ENCODE measurements at places on chromosomes 5 and 9. TPM values are rescaled to one million over a fixed set of nuclear protein-coding genes. Genes with fewer than 3 reads are reported as not detected.

The CYLC2 gene
- not detected for total RNA-seq

The SARDH gene
- total RNA-seq, result 6.2 TPM

The ORM1 gene
- not detected for total RNA-seq

The CBY3 gene
- not detected for total RNA-seq

The ZNF474 gene
- total RNA-seq, result under 0.01 TPM

The ADAMTS12 gene
- total RNA-seq, result 14.7 TPM

The ENTREP1 gene
- not detected for total RNA-seq

The INVS gene
- 12.6 TPM for total RNA-seq

The LCN9 gene
- not detected for total RNA-seq

The FER gene
- total RNA-seq, result 5.2 TPM

The AQP7 gene
- total RNA-seq, result not detected

The NR5A1 gene
- total RNA-seq, result not detected

The TRIM36 gene
- 1.5 TPM for total RNA-seq

The CNTLN gene
- 5.9 TPM for total RNA-seq

The FLT4 gene
- 0.45 TPM for total RNA-seq

The SLC6A3 gene
- total RNA-seq, result not detected

The SPATA6L gene
- under 0.01 TPM for total RNA-seq

The PCDHGA2 gene
- total RNA-seq, result 0.50 TPM

The ZNF883 gene
- 1.7 TPM for total RNA-seq

The GRIA1 gene
- total RNA-seq, result 1.5 TPM

The ARL14EPL gene
- total RNA-seq, result not detected

The PTCH1 gene
- 5.8 TPM for total RNA-seq

The ABO gene
- total RNA-seq, result not detected

The FOXD4L6 gene
- not detected for total RNA-seq

The PCA3 gene
- not detected for total RNA-seq

The SHOC1 gene
- total RNA-seq, result under 0.01 TPM

The SLC6A18 gene
- total RNA-seq, result not detected

The ACSL6 gene
- not detected for total RNA-seq

The CARTPT gene
- not detected for total RNA-seq

The ANKRD31 gene
- under 0.01 TPM for total RNA-seq

The ENTPD2 gene
- total RNA-seq, result not detected

The DIRAS2 gene
- not detected for total RNA-seq

The FAM169A gene
- total RNA-seq, result 0.89 TPM

The CA9 gene
- 0.74 TPM for total RNA-seq

The FABP6 gene
- not detected for total RNA-seq

The IL4 gene
- total RNA-seq, result not detected

The SHISAL2B gene
- not detected for total RNA-seq

The DND1 gene
- total RNA-seq, result 0.15 TPM

The CCDC171 gene
- 1.5 TPM for total RNA-seq

The ANKRD33B gene
- 3.7 TPM for total RNA-seq

The DENND1A gene
- total RNA-seq, result 17.2 TPM

The PHYHD1 gene
- total RNA-seq, result 15.9 TPM

The AIF1L gene
- total RNA-seq, result 0.30 TPM

The PAX5 gene
- not detected for total RNA-seq

The NXNL2 gene
- total RNA-seq, result 1.5 TPM

The THBS4 gene
- 2.4 TPM for total RNA-seq

Measured in bronchus fibroblast of lung (primary cell).